Posterior cingulate gyrus (tissue), 11 donors: ENCODE measurements at places on chromosomes 4 and X.

DNA sequence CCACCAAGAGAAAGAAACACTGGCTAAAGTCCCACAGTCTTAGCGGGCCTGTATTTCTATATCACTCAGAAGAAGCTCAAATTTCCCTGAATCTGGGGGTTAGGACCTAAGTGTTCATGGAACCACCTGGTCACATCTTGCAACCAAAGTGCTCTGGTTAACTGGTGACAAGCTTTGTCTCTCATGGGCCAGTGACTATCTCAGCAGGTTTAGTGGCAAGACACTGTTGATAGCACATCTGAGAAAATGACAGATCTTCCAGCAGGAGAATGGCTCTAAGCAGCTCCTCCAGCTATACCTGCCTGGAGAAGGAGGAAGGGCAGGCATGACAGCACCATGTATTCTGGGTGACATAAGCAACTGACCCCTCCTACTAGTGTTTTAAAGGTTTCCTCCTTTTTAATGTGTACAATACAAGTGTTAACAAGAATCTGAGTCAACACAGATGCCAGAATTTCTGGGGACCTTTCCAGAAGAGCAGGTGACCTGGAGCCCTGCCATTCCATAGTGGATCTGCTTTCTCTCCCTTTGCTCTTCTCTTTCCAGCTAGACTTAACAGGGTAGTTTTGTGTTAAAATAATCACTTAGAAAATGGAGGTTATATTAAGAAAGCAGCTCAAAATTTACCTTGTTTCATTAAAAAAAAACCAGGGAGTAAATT is 17.3 kb upstream of the QRFPR start:
- DNase-seq, result no peak

DNA sequence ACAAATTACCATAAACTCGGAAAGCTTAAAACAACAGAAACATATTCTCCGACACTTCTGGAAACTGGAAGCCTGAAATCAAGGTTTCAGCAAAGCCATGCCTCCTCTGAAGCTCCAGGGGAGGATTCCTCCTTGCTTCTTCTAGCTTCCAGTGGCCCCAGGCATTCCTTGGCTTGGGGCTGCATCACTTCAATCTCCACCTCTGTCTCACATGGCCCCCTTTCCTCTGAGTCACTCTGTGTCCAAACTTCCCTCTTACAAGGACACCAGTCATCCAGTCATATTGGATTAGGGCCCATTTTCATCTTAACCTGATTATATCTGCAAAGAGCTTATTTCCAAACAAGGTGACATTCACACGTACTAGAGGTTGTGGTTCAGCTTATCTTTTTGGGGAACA is 17.3 kb downstream of the PARM1 start:
- no peak for DNase-seq

DNA sequence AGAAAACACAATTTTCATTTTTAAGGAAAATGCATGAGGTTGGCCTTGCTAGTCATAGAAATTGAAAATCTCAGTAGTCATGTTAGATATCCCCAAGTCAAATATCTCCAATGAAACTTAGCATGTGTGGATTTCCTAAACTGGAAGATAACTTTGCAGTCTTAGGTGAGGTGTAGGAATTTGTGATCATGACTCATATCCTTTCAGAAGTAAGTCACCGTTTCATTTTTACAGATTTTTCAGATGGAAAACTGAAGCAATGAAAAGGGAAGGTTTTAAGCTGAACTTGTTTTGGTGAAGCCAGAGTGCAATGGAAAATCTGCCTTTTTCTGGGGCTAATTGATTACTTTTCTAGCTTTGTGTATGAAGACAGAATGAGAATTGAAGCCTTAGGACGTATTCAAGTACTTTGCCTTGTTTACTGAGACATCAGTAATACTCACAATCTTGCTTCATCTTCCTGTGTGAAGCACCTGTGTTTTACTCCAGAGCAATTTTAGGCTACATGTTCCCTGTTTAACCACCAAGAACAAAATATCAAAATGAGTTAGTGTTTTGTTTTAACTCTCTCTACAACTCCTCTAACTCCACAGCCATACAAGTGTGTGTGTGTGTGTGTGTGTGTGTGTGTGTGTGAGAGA is 1662.8 kb upstream of the ADGRL3 start:
- DNase-seq, result no peak

GRCh38 chrX:49878128-49878833 is 1.0 kb upstream of the USP27X start:
- DNase-seq, result no peak

DNA sequence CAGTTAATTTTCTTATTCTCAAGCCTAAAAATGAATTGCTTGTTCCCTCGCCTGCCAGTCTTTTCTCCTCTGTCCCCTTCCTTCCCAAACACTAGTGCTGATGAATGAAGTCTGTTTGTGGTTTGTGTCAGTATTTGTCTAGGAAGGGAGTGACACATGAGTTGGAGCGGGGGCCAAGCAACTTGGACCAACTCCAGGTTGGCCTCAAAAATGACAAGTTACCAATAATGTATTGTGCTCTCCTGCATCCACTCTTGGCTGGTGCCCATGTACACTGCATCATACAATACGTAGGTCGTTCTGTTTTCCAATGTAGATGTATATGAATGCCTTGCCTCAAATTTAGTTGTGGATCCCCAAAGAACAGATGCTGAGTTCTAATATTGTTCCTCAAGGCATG is 223.0 kb upstream of the GPC4 start:
- no peak for DNase-seq

GRCh38 chr4:164488114-164488513 is 265.8 kb upstream of the SMIM31 start:
- no peak for DNase-seq

GRCh38 chrX:47460561-47460960 is 22.5 kb downstream of the ZNF41 start:
- no peak for DNase-seq

DNA sequence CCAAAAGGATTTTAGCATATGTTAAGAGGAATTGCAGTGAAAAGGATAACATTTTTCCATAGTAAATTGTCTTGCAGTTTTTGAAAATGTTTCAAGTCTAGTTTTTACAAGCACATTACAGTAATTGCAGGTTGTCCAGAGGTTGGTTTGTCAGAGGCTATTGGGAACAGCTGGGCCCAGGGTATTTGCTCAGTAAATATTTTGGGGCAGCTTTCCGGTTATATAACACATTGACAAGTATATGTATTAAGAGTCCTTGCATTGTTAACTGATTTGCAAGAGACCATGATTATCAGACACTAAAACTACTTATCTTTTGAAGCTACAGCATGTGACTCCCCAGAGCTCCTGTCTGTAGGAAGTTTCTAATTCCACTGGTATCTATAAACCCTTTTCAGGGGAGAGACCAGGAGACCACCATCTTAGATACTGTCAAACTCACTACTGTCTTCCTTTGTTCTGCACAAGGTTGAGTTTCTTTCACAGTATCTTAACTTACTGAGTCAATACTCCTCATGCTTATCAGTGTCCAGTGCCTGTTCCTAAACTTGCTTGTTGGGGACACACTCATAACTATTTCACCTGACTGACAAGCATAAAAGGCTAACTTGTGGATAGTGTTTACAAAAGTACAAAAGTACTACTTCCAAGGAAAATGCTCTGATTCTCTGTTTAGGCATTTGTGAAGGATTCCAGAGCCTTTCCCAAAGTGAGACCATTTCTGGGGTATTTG is 18.9 kb upstream of the RGN start:
- DNase-seq, result no peak

- no peak for DNase-seq
Measured at GRCh38 chrX:137915466-137915865, 349.5 kb downstream of the ZIC3 start.

- no peak for DNase-seq
Measured at GRCh38 chrX:133215017-133215416, 3.1 kb downstream of the TFDP3 start.

- DNase-seq, result no peak
Measured at GRCh38 chrX:127037159-127037558, 217.6 kb downstream of the PRR32 start.
